ENCODE measurements at places on chromosomes 13 and 19.

DNA sequence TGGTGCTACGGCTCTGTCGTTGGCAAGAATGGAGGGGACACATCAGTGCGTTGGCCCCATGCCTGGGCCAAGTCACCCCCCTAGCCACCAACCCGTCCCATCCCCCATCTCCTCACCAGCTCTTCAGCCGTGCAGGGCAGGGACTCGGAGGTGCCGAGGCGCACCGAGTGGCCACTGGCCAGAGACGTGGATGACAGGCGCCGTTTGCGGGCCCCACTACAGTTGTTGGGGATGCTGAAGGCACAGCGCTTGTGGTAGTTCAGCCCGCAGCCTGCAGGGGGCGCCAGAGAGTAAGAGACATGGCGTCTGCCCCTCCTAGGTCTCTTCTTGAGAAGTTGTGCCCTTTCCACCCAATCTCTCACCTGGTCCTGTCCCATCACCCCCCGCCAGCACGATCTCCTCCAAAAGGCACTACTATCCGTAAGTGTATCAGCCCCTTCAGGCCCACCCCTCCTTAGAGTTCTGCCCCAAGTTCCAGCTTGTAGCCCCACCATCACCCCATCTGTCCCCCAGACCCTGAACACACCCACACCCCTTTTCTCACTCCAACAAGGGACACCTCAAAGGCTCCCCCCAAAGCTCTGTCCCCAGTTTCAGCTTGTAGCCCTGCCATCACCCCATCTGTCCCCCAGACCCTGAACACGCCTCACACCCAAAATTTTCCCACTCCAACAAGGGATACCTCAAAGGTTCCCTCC is 12.4 kb downstream of the PRKD2 start:
- peak; percentile 92 for DNase-seq

GRCh38 chr13:25167382-25168174 is 4.5 kb downstream of the AMER2 start:
- no peak for DNase-seq

DNA sequence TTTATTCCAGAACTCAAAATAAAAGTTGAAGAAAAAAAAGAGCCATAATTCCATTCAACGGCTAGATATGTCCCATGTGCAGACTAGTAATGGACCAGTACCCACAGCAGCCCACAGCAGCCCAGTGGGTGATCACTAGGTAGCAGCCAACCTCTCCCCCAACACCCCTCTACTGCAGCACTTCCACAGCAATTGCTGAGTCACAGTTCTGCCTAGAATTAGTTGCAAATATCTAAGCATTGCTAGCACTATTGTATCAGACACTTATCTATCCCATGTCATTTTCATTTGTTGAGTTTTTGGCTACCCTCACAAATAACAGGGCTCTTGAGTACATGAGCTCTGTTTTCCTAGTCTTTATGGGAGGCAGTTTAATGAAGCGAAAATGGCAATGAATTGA is 258.7 kb downstream of the RAP2A start:
- no peak for DNase-seq

DNA sequence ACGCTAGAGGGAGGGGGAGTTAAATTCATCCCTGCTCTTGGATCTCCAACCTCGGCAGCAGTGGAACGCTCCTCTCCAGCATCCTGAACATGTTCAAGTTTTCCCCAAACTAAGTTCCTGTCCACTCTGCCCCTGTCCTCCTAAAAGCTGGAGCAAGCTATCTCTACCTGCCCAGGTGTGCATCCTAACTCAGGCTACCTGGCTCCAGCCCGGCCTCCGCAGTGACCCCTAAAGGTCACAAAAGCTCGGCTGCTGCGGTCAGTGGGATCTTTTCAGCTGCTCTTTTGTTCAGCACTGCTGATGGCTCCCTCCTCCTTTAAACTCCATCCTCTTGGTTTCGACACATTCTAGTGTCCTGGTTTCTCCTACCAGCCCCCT is 1.4 kb downstream of the DCUN1D2 start:
- no peak for DNase-seq

DNA sequence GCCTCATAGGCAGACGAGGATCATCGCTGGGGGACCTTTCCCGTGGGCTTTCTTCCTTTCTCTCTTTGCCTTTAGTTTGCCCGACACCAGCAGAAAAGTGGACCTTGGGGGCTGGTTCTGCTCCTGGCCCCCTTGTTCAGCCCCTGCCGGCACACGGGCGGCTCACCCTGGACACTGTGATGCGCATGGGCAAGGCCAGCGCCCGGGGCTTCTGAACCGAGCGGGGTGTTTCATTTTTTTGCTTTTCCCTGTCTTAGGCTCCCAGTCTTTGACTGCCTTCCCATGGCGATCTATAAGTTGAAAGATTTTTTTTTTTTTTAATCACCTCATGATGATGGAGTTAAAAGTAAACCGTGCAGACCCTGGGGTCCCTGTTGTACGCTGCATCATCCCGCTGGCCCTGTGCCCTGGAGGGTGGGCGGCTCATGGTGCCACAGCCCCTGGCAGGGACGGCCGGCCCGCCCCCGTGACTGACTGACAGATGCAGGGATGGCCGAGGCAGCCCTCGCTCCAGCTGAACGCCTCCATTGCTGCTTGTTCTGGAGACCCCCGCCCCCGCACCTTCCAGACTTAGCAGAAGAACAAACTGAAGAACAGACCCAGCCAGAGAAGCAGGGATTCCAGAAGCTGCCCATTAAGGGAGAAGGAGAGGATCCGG is 9.6 kb downstream of the TSSK6 start:
- DNase-seq = no peak

DNA sequence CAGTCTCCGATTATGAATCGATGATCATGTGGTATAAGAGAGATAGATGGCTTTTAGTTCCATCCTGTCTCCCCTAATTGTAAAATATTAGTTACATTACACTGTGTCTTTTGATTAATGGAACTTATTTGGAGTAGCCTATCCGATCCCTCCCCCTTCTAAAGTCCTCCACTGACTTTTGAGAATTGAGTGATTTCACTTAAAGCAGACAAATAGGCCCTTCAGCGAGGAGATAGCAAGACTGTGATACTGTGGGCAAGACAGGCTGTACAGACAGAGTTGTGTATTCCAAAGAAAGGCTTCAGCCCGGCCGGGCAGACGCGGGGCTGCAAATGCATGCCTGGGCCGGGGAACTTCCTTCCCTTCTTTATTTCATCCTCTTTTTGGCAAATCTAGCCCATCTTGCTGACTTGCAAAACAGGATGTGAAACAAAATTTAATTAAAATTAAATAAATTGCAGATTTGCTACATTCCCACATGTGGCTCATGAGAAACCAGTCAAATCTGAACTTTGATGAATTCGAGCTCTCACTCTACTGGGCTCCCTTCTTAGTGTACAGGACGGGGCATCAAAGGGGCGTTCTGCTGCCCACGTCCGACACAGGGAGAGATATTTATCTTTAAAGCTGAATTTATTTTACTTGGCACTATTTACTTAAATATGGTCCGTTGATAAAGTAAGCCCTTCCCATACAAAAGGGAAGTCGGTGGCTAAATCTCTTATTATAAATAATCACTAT is 314.8 kb downstream of the ZNF536 start:
- no peak for DNase-seq

DNA sequence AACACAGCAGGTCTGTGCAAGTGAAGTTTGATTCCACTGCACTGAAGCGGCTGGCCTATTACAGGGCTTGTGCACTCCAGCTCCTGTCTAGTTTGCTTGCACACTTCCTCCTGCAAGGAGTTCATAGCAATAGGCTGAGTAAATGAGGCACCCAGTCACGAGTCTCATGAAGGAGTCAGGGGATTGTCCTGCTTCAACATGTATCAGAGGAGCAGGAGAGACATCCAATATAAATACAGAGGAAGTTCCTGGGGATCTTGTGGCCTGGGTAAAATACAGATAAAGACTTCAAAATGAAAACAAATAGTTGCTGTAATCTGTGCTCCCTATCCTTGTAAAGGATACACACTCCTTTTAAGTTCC is 259.9 kb downstream of the SLITRK1 start:
- no peak for DNase-seq

DNA sequence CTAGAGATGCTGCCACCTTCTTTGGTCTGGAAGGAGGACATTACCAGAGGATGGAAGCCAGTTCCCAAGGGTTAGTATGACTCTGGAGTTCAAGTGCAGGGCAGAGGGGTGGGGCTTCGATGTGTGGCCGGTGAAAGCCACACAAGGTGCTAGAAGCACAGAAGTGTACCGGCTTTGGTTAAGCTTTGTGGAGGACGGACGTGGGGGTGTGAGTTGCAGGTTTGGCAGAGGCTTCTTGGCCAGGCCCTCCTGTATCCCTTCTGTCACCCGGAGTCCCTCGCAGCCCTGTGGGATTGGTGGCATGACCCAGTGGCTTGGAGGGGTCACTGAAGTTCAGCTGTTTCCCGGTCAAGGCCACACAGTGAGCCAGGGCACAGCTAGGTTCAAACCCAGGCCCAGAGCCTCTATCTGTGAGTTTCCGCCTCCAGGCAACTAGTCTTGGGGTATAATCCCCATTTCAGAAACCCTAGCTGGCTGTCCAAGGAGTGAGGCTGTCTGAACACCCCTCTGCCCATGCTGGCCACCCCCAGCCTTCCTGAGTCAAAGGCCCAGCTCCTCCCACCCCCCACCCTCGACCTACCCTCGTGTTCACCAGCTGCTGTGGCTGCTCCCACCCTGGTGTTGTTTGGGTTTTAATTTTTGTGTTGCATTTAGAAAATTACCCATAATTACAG is 4.6 kb upstream of the SSBP4 start:
- DNase-seq = no peak

- DNase-seq = no peak
Measured at GRCh38 chr13:30456290-30456689, 9.4 kb downstream of the HMGB1 start.

DNA sequence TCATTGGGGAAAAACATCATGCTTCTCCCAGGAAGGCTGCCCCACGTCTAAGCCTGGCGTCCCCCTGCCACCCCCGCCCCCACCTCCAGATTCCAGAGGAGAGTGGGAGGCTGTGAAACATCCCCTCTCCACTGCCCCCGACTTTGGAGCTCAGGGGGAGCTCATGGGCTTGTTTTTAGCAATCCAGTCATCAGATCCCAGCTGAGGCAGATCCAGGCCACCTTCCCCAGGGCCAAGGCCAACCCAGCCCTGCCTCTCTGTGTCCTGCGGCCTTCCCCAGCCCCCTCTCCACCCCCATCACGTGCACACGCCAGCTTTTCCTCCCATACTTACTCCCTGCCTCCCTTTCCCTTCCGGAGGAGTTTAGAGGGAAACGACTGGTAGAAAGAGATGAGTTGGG is 38.8 kb downstream of the SHISA2 start:
- no peak for DNase-seq

GRCh38 chr19:2423071-2423914 is 4.1 kb downstream of the TIMM13 start:
- DNase-seq = no peak

DNA sequence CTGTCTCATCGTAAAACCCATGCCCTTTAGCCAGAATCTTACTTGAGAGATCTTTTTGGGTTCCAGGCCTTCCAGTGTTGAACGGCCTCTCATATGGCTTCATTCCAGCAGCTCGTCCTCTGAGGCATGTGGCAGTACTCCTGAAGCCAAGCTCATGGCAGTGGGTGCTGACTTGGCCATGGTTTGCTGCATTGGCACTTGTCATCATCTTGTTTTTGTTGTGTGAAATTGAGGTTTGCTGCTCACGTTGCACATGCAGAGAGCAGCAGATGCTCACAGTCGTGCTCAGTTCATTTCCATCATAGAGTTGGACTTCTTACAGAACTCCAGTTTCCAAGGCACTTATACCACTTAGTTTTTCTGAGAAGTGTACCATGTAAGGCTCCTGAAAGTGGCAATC is 14.9 kb downstream of the TEX29 start:
- DNase-seq = no peak

DNA sequence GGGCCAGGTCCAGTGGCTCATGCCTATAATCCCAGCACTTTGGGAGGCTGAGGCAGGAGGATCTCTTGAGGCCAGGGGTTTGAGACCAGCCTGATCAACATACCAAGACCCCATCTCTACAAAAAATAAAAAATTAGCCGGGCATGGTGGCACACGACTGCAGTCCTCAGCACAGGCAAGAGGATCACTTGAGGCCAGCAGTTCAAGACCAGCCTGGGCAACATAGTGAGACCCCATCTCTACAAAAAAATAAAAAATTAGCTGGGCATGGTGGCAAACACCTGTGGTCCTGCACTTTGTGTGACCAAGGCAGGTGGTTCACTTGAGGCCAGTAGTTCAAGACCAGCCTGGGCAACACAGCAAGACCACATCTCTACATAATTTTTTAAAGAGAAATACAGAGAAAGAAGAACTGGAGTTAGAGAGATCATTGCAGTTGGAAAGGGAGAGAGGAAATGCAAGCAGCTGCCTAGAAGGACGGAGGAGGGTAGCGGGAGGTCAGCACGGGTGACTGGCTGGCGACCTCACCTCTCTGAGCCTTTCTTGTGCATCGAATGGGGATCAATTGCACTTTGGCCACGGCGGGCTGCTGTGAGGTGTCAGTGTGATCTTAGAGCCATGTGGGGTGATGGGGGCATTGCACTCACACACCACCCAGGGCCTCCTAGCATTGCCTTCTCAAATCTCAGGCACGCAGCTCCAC is 13.9 kb downstream of the BCAM start:
- no peak for DNase-seq

GRCh38 chr13:91657283-91657682 is 258.9 kb downstream of the GPC5 start:
- DNase-seq = no peak

- no peak for DNase-seq
Measured at GRCh38 chr19:9857920-9858746, 23.0 kb downstream of the PIN1 start.

DNA sequence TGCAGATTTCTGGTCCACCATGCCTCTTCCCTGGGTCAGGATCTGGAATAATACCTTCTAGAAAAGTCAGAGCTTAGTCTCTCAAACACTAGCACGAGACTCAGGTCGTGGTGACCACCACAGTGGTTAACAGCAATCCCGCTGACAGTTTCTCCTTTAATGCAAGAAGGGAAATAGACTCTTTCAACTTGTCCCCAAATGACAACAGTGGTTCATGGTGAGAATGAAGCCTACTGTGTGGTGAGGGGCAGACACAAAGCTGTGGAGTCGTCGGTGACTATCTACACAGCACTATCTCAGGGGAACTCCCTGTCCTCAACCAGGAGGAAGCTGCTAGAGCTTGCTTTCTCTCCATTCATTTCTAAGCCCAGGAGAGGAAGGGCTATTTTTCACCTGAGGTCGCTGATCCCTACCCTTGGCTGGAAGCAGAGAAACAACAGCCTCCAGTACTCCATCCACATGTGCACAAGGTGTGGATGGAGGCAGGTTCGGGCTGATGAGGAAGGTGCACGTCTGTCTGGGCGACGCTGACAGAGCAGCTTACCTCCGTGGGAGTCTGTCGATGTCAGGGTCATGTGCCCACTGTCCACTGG is 72.4 kb downstream of the STK24 start:
- no peak for DNase-seq

GRCh38 chr19:48390188-48391099 is 907 bp downstream of the KDELR1 start:
- DNase-seq = peak; percentile 66

GRCh38 chr19:5137114-5137513 is 168.2 kb downstream of the KDM4B start:
- DNase-seq = no peak

GRCh38 chr19:3536429-3537100 is 2.4 kb upstream of the TEKTIP1 start:
- no peak for DNase-seq

GRCh38 chr19:13557756-13558398 is 51.6 kb upstream of the CACNA1A start:
- no peak for DNase-seq
